Renal cortical epithelial cell (primary cell): ENCODE measurements at places on chromosomes 11 and 22.

DNA sequence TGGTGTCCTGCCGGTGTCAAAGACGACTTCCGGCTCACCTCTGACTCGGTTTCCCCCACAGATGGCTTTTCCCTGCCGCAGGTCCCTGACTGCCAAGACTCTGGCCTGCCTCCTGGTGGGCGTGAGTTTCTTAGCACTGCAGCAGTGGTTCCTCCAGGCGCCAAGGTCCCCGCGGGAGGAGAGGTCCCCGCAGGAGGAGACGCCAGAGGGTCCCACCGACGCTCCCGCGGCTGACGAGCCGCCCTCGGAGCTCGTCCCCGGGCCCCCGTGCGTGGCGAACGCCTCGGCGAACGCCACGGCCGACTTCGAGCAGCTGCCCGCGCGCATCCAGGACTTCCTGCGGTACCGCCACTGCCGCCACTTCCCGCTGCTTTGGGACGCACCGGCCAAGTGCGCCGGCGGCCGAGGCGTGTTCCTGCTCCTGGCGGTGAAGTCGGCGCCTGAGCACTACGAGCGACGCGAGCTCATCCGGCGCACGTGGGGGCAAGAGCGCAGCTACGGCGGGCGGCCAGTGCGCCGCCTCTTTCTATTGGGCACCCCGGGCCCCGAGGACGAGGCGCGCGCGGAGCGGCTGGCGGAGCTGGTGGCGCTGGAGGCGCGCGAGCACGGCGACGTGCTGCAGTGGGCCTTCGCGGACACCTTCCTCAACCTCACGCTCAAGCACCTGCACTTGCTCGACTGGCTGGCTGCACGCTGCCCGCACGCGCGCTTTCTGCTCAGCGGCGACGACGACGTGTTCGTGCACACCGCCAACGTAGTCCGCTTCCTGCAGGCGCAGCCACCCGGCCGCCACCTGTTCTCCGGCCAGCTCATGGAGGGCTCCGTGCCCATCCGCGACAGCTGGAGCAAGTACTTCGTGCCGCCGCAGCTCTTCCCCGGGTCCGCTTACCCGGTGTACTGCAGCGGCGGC is 5.5 kb downstream of the B3GNT6 start:
- DNase-seq, result peak; percentile 25

- DNase-seq, result peak; percentile 88
Measured at GRCh38 chr11:11977206-11977938, 31.1 kb downstream of the DKK3 start.

GRCh38 chr11:77146261-77147035 is 18.4 kb downstream of the MYO7A start:
- no peak for DNase-seq

GRCh38 chr11:37755521-37755920 is 1157.5 kb upstream of the RAG2 start:
- no peak for DNase-seq

GRCh38 chr11:86523738-86524619 is 148.4 kb downstream of the ME3 start:
- DNase-seq, result peak; percentile 98

GRCh38 chr11:47857892-47858543 is 9.9 kb upstream of the NUP160 start:
- DNase-seq, result peak; percentile 69

DNA sequence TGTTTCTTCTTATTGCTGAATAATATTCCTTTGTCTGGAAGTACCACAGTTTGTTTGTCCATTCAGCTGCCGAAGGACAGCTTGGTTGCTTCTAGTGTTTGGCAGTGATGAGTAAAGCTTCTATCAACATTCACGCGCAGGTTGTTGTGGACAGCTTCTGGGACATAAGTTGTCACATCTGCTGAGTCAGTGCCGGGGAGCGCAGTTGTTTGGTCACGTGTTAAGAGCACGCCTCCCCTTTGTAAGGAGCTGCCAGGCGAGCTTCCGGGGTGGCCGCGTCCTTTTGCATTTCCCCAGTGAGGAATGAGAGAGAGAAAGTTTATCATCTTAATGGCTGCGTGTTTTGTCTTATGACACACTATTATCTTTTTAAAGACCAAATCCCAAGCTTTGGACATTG is 30.3 kb downstream of the SAMM50 start:
- DNase-seq, result no peak

DNA sequence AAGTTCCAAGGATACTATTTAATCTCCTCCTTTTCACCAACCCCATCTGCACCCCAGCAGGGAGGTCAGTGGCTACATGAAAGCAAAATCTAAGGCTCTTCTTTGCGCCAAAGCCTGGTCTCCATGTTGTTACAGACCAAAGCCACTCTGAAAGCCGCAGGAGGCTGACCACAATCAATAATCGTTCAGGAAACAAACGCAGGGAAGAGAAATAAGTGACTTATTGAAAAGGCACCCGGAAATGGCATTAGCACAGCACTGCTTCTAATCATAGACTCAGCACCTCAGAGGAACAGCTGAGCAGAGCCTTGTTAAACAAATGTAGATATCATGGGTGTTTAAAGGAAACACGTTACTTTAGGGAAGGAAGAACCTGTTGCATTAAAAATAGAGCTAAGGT is 183.9 kb downstream of the KIRREL3 start:
- DNase-seq, result no peak

- DNase-seq, result peak; percentile 21
Measured at GRCh38 chr22:42560381-42560780, 6.6 kb downstream of the SERHL2 start.

- no peak for DNase-seq
Measured at GRCh38 chr22:46564084-46564714, 26.8 kb upstream of the CELSR1 start.

DNA sequence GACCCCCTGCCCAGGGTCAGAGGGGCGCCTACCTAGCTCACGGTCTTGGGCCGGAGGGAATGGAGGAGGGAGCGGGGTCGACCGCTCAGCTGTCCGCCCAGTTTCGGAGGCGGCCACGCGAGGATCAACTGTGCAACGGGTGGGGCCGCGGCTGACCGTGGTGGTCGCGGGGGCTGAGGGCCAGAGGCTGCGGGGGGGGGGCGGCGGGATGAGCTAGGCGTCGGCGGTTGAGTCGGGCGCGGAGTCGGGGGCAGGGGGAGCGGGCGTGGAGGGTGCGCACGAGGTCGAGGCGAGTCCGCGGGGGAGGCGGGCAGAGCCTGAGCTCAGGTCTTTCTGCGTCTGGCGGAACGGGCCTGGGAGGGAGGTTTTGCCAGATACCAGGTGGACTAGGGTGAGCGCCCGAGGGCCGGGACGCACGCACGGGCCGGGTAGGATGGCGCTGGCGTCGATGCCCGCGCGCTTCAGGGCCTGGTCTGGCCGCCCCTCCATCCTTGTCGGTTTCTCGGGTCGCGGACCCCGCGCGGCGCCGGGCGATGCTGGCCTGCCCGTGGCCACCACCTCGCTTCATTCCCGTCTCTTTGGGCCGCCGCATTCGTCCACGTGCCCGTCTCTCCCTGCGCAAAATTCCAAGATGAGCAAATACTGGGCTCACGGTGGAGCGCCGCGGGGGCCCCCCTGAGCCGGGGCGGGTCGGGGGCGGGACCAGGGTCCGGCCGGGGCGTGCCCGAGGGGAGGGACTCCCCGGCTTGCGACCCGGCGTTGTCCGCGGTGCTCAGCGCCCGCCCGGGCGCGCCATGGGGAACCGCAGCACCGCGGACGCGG is at the start of gene DRD4:
TSS of gene DRD4 (plus strand) at position 759 of the 822 bp plus-strand sequence. CDS start at position 795, 36 bp downstream.
- DNase-seq, result no peak

GRCh38 chr11:118699506-118700220 is 20.2 kb upstream of the TREH start:
- DNase-seq, result no peak

DNA sequence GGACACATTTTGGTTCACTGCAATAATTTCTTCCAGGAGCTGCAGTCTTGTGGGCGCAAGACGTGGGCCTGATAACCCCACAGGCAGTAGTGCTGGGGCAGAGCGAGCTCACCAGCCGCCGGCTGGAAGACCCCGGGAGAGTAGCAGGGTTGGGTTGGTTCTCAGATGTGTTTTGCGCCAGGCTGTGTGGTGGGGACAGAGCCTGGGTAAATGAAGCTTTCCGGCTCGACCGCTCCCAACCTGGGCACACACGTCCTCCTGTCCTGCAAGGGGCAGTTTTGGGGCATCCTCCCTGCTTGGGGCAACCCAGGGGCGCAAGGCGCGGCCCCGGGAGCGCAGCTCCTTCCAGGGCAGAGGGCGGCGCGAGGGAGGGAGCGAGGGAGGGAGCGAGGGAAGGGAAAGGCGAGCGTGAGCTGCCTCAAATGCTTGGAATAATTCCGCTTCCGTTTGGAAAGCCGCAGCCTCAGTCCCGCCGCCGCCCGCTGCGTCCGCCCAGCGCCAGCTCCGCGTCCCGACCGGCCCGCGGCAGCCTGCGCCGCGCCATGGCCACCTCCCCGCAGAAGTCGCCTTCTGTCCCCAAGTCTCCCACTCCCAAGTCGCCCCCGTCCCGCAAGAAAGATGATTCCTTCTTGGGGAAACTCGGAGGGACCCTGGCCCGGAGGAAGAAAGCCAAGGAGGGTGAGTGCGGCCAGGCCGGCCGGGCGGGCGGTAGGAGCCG is at the start of gene PARVA:
TSS of gene PARVA (plus strand) at position 466 of the 718 bp plus-strand sequence. CDS start at position 543, 77 bp downstream.
- peak; percentile 66 for DNase-seq

DNA sequence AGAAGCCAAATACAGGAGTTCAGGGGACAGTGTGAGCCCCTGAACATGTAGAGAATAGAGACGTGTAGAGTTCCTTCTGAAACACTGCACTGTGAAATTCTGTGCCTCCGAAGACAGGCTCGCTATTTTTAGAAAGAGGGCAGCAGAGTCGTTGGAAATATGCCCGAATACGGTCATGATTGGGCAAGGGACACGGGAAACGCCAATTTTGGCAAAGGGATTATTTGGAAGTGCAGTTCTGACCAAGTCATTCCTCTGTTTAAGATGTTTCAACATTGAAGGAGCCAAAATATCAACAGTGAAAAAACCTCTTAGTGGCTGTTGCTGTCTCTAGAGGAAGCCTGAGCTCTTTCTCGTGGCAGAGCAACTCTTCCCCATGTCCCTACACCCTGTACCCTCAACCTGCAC is 9.5 kb upstream of the CBX6 start:
- DNase-seq, result no peak

DNA sequence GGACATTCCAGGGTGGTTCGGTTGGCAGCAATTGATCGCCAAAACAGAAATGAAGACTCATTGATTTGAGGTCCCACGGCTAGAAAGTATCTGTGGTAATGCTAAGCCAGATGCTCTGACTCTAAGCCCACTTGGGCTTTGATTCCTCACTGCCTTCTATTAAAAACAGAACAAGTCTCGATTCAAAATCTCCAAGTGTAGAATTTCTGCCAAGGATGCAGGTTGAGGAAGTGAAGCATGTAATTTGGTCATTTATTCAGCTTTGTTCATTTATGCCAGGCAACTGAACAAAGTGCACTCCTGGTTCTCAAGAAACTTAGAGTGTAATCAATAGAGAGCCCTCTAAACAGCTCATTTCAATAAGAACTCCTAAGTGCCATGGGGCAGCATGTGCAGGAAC is 2.3 kb upstream of the CEP295 start:
- DNase-seq, result peak; percentile 10

GRCh38 chr11:125179895-125180294 is 15.3 kb downstream of the PKNOX2 start:
- no peak for DNase-seq

- no peak for DNase-seq
Measured at GRCh38 chr22:47066616-47066905, 304.1 kb downstream of the TBC1D22A start.

- no peak for DNase-seq
Measured at GRCh38 chr11:17400048-17400775, 11.8 kb upstream of the KCNJ11 start.

- DNase-seq, result peak; percentile 81
Measured at GRCh38 chr11:47216121-47216798, 1.5 kb downstream of the DDB2 start.

DNA sequence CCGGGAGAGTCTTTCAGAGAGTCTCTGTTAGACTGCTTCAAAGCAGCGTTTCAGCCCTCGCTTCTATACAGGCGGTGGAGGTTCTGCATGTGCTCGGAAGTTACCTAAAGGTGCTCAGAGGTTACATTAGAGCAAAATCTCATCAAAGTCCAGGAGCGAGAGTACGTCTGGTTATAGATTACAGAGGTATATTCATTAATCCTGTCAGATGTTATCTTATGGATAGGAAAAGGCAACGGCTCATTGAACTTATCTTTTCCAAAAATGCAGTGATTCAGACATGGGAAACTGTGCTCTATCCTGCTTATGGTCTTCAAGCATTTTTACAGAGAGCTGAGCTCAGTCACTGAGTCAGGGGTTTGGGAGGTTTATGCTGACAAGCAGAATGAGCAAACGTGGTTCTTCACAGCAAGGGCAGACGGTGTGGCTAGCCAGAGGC is 9.1 kb upstream of the ZBED5 start:
- peak; percentile 79 for DNase-seq

- no peak for DNase-seq
Measured at GRCh38 chr11:32358729-32359128, 76.6 kb downstream of the WT1 start.

DNA sequence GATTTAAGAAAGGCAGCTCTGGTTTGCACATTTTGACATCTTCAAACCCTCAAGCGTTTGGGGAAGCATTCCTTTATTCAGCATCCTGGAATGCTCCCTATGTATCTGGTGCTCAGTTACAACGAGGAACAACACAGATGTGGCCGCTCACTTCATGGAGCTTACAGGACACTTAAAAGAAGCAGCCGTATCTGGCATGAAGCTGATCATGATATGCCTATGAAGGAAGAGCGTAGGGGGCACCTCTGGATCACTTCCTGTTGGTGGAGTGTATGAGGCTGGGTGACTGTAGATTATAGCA is 72.3 kb upstream of the TP53I11 start:
- DNase-seq, result no peak

GRCh38 chr11:93193731-93194130 is 4.1 kb downstream of the SLC36A4 start:
- DNase-seq, result no peak

- peak; percentile 60 for DNase-seq
Measured at GRCh38 chr11:75966537-75967287, 151.7 kb downstream of the UVRAG start.

- no peak for DNase-seq
Measured at GRCh38 chr11:47570651-47571356, 5.4 kb downstream of the PTPMT1 start.

GRCh38 chr11:123174196-123175183 is 20.6 kb downstream of the CLMP start:
- peak; percentile 96 for DNase-seq

GRCh38 chr22:30824711-30825110 is 130.0 kb downstream of the OSBP2 start:
- no peak for DNase-seq

GRCh38 chr11:45272701-45273100 is 13.4 kb downstream of the SYT13 start:
- DNase-seq, result no peak
